ENCODE measurements at places on chromosomes 2 and 18. TPM values are rescaled to one million over a fixed set of nuclear protein-coding genes. Genes with fewer than 3 reads are reported as not detected.

GRCh38 chr2:108417254-108417653 is 31.8 kb upstream of the GCC2 start:
- no peak for DNase-seq
- H3K4me3 ChIP-seq, result no peak overlapping the region
- no peak overlapping the region for H3K27ac ChIP-seq
- H3K27me3 ChIP-seq, result no peaks in the 10 kb centered on the region
- no peaks in the 10 kb centered on the region for H3K36me3 ChIP-seq

DNA sequence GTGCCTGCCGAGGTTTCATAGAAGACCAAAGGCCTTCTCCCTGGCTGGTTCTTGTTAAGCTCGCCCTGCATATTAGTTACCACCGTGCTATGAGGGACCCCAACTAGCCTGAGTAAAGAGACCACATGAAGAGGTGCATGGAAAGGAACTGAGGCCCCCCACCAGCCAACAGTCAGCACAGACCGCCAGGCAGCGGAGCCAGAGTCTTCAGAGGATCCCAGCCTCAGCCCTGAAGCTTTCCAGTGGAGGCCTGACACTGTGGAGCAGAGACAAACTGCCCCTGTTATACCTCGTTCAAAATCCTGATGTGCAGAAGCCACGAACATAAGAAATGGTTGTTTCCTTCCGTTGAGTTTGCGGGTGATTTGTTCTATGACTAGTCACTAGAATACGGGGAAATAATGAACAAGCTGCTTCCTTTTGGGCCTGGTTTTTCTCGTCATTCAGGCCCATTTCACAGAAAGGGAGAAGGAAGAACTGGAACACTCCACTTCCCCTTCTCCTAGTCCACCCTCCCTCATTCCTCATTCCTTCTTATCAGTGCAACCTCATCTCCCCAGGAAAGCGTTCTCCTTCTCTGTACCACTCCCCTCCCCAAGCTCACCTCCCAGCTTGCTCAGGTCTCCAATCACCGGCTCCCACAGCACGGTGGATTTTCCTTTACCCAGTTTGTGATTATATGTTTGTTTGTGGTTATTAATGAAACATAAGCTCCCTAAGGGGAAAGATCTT is 3.0 kb upstream of the GLI2 start:
- no peak overlapping the region for H3K27ac ChIP-seq
- DNase-seq, result peak; percentile 0
- H3K4me3 ChIP-seq, result no peak overlapping the region

Gene GAL3ST2
- total RNA-seq, result 0.09 TPM

- no peak overlapping the region for H3K4me3 ChIP-seq
- H3K27me3 ChIP-seq, result no peaks in the 10 kb centered on the region
- DNase-seq, result peak; percentile 75
- no peak overlapping the region for H3K27ac ChIP-seq
Measured at GRCh38 chr2:38178556-38179419, 102.8 kb upstream of the CYP1B1 start.

DNA sequence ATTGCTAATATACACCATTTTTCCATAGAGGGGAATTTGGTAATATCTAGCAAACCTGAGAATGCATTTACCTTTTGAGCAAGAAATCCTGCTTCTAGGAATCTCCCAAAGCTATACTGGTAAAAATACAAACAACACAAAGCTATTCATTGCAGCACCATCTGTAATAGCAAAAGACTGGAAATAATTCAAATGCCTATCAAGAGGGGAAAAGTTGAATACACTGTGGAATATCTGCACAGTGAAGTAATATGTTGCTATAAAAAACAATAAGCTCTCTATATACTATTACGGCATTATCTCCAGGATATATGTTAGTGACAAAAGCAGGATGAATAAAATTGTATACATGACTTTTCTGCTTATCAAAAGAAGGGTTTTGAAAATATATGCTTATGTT is 112.3 kb upstream of the CHAC2 start:
- H3K4me1 ChIP-seq, result no peaks in the 10 kb centered on the region
- H3K4me3 ChIP-seq, result no peak overlapping the region
- no peak overlapping the region for H3K27ac ChIP-seq
- peak; percentile 75 for DNase-seq
- no peaks in the 10 kb centered on the region for H3K36me3 ChIP-seq

Gene IL18RAP
- 0.35 TPM for total RNA-seq

GRCh38 chr2:66565291-66565690 is 130.4 kb downstream of the MEIS1 start:
- H3K4me1 ChIP-seq, result no peaks in the 10 kb centered on the region
- no peak overlapping the region for H3K4me3 ChIP-seq
- no peaks in the 10 kb centered on the region for H3K27me3 ChIP-seq
- no peak for DNase-seq
- peaks cover 3% of the 10 kb centered on the region for H3K36me3 ChIP-seq
- no peak overlapping the region for H3K27ac ChIP-seq

DNA sequence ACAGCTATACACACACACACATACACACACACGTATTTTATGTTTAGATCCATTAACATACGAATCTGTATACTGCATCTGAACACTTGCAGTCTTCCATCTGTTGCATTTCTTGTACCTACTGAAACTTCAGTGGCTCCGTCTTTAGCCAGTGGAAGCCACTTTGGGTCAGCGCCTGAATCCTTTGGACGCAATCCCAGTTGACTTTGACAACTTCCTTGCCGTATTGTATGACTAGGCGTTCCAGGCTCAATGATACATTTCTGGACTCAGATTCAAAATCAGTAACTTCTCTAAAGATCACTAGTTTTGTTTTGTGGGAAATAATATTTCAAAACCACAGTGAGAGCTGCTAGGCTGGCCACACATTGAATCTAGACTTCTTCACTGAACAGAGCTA is 101.5 kb upstream of the GPC1 start:
- H3K36me3 ChIP-seq, result no peaks in the 10 kb centered on the region
- peaks cover 6% of the 10 kb centered on the region for H3K4me1 ChIP-seq
- peaks cover 2% of the 10 kb centered on the region for H3K27me3 ChIP-seq
- no peak for DNase-seq

DNA sequence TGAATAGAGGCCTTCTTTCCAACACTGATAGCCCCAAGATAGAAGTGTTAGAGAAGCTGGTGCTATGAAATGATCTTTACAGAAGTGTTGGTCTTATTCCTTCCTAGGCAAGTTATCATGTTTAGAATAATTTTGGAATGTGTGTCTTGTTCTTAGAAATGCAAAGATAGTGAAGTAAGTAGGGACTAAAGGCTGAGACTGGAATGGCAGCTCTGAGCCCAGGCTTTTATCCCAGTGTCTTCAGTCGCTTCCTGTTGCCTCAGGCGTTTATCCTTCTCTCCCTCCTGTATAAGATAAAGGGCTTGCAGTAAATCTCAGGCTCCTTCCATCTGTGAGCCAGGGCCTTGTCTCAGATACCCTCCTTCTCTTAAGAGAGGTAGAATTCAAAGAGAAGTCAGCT is 218.1 kb downstream of the TPGS2 start:
- DNase-seq, result no peak
- no peak overlapping the region for H3K27ac ChIP-seq
- H3K27me3 ChIP-seq, result no peaks in the 10 kb centered on the region
- H3K36me3 ChIP-seq, result peaks cover 2% of the 10 kb centered on the region
- no peak overlapping the region for H3K4me3 ChIP-seq

DNA sequence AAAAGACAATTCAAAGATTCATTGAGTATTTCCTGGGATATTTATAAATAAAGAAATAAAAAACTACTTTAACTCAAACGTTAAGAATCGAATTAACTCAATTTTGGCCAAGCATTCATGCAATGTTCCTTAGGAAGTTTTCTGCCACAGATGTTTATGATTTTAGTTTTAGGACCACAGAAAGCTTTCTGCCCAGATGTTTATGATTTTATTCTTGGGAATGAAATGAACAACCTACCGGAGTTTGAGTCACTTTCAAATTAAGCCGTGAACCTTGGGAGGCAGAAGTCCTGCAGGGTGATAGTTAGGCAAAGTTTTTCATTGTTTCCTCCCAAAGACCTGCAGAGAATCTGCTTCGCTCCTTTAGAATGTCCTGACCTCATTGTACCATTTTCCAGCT is 34.7 kb upstream of the MBP start:
- peak overlapping the region; percentile 75 for H3K27ac ChIP-seq
- DNase-seq, result peak; percentile 82

Gene MRPL30
- total RNA-seq, result 33.4 TPM

- H3K36me3 ChIP-seq, result no peaks in the 10 kb centered on the region
- H3K27me3 ChIP-seq, result no peaks in the 10 kb centered on the region
- no peak for DNase-seq
- H3K27ac ChIP-seq, result no peak overlapping the region
Measured at GRCh38 chr18:41829647-41830516, 125.2 kb upstream of the PIK3C3 start.

DNA sequence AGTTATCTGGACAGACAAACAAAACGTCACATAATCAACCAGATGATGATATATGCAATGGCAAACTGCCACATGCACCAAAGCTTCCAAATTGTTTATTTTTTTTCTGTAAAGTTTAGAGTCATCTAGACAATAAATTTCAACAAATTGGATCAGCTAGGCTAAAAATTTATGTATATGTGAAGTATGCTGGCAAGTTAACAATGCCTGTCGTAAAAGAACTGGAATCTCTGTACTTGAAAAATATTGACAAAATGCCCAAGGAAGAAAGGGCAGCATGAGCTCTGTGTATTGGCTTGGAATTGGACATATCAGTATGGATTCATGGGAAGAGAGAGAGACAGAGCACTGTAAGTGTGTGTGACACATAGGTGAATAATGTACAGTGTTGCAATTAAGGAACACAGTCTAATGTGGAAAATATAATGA is 309.8 kb downstream of the ERBB4 start:
- no peaks in the 10 kb centered on the region for H3K36me3 ChIP-seq
- no peak for DNase-seq
- no peak overlapping the region for H3K4me3 ChIP-seq
- H3K4me1 ChIP-seq, result no peaks in the 10 kb centered on the region
- no peak overlapping the region for H3K27ac ChIP-seq

GRCh38 chr2:106830191-106830590 is 55.8 kb downstream of the ST6GAL2 start:
- peaks cover 2% of the 10 kb centered on the region for H3K36me3 ChIP-seq
- no peaks in the 10 kb centered on the region for H3K27me3 ChIP-seq
- H3K4me3 ChIP-seq, result no peak overlapping the region

DNA sequence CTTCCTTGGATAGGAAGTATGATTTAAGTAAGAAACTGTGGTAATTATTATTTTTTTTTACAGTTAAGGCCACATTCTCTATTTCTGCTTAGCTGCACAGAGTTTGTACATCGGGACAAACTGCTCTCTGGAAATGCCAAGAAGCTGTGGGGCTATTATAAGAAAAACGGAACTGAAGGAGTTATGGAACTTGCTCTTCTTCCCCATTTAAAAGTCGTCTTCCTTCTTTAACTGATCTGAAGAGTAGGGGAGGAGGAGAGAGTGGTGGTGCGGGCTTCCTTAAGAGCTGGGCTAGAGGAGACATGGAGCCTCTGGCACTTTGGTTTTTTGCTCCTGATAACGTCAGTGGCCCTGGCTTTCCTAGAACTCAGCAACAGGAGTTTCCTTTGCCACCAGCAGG is 54.4 kb downstream of the RAB31 start:
- H3K4me3 ChIP-seq, result no peak overlapping the region
- no peaks in the 10 kb centered on the region for H3K36me3 ChIP-seq
- H3K27ac ChIP-seq, result peak overlapping the region; percentile 20
- peaks cover 5% of the 10 kb centered on the region for H3K4me1 ChIP-seq

DNA sequence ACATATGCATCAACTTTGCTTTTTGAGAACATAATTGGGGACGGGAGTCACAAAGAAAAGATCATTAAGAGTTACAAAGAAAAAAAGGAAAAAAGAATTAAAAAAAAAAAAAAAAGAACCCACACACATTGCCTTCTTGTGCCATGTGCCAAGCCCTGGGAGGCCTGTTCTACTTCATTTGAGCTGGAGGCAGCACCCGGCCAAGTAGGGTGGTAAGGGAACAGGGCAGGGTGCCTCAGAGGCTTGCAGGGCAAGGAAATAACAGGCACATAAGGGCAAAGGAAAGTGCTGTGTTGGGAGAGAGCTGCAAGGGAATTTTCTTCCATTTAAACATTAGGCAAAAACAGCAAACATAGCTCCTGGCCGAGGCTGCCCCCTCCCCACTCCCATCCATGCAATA is 418.0 kb downstream of the TMEM182 start:
- H3K4me3 ChIP-seq, result no peak overlapping the region
- no peaks in the 10 kb centered on the region for H3K4me1 ChIP-seq
- no peaks in the 10 kb centered on the region for H3K36me3 ChIP-seq
- H3K27me3 ChIP-seq, result no peaks in the 10 kb centered on the region
- DNase-seq, result no peak

DNA sequence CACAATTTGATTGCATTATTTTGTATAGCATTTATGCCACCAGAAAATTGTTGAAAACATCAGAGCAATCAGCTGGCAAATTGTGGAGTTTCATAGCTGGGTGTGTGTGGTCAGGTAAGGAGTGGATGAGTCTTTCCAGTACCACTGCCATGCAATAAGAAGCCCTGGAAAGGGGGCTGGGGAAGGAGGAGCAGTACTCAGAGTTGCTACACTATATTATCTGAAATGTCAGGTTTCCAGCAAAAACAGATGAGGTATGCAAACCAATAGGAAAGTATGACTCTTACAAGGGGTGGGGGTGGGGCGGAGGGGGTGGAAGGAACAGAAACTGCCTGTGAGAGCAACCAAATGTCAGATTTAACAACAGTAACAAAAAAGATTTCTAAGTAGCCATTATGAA is 112.2 kb downstream of the SOS1 start:
- H3K36me3 ChIP-seq, result peaks cover 18% of the 10 kb centered on the region
- no peak overlapping the region for H3K27ac ChIP-seq
- no peaks in the 10 kb centered on the region for H3K4me1 ChIP-seq

- H3K36me3 ChIP-seq, result no peaks in the 10 kb centered on the region
- no peaks in the 10 kb centered on the region for H3K4me1 ChIP-seq
- H3K27me3 ChIP-seq, result no peaks in the 10 kb centered on the region
- H3K4me3 ChIP-seq, result no peak overlapping the region
Measured at GRCh38 chr2:175726223-175726622, 275.8 kb downstream of the LNPK start.

DNA sequence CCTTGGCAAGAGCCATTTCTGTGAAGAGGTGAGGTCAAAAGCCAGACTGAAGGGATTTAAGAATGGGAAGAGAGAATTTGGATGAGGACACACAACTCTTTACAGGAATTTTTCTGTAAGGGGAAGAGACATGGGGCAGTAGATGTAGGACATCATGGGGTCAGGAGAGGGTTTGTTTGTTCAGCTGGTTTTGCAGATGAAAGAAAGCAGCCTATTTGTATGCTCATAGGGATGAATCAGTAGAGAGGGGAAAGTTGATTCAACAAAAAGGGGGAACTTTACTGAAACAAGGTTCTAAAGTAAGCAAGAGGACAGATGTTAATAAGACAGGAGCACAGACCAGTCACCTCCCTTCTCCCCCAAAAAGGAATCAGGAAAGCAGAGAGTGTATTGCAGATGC is 11.2 kb downstream of the SCG2 start:
- H3K27me3 ChIP-seq, result no peaks in the 10 kb centered on the region
- H3K36me3 ChIP-seq, result no peaks in the 10 kb centered on the region
- H3K4me1 ChIP-seq, result no peaks in the 10 kb centered on the region
- no peak for DNase-seq

Gene ALPI
- not detected for total RNA-seq

Gene NPPC
- 1.5 TPM for total RNA-seq

Gene RAB27B
- 0.80 TPM for total RNA-seq

- H3K4me1 ChIP-seq, result peaks cover 3% of the 10 kb centered on the region
- no peak for DNase-seq
- no peak overlapping the region for H3K27ac ChIP-seq
- H3K36me3 ChIP-seq, result no peaks in the 10 kb centered on the region
- no peak overlapping the region for H3K4me3 ChIP-seq
Measured at GRCh38 chr2:5742126-5742525, 49.9 kb downstream of the SOX11 start.

All from muscle of leg (tissue), 16 donors.